Nucleus accumbens (tissue), 56 donors: ENCODE measurements at places on chromosomes 1 and 21.
A peak's percentile ranks its signal among the peaks of the same experiment; 100 is the strongest.

DNA sequence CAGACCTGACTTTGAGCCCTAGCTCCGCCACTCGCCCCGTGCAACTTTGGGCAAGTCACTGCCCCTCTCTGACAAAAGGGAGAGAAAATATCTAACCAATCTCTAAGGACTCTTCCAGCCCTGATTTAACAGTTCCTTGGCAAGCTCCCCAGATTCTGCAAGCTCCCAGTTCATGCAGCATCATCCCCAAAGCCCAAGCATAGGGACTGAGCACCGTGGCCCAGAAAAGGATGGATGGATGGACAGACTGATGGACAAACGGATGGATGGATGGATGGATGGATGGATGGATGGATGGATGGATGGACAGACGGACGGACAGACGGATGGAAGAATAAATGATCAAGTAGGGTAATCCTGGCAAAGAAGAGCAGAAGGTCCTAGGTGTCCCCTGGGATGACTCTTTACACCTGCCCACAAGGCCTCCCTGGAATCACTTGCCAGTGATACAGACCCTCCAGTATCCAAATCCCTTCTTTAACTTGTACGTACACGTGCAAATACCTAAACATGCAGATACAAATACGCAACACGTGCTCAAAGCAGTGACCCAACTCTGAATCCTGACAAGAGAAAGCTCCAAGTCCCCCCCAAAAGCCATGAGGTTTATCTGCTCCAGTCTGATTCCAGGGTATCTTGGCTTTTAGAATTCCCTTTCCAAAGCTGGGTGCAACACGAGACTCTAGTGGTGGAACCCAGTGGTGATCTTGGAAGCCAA is 16.0 kb downstream of the IFFO2 start:
- no peak for DNase-seq

DNA sequence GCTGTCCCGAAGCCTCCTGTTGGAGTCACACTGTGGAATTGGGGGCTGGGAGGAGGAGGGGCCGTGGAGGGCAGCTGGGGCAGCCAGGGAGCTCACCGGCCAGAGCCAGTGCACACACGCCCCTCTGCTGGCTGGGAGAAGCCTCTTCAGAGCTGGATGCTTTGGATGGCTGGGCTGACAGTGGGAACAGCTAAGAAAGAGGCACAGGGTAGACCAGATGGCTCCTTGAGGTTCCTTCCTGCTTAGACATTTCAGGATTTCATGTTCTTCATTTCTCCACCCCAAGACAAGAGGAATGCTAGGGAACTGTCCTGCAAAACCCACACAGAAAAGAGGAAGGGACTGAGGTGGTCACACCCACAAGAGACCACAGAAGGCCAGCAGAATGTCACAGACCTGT is 254.8 kb upstream of the VAMP3 start:
- no peak for DNase-seq

GRCh38 chr21:16519036-16519435 is 789.3 kb downstream of the USP25 start:
- no peak for DNase-seq

DNA sequence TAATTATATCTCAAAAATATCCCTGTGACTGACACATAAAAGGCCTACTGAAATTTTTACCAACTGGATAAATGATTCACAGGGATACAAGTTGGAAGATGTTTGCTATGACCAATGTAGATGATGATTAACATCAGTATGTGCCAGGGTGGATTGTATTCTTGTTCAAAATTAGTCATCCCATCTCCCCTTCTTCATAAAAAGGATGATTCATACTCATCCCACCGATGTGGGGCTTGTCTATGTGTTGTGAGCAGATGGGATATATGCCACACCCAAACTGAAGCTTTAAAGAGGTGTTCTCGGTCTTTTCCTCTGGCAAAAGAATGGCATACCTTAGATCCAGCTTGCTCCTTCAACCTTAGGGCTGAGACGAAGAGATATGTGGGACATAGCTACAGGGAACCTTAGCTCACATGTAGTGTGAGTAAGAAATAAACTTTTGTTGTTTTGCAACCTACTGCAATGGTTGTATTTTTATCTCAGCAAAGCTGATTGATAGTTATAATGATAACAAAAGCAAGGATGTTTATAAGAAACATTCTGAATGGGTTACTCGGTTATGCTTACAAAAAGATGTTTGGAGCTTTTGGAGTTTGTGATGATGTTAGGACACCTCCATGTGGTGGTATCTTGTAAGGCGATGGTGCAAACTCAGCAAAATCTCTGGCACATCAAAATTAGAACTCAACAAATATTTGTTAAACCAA is 29.4 kb downstream of the SPATA17 start:
- DNase-seq, result no peak

DNA sequence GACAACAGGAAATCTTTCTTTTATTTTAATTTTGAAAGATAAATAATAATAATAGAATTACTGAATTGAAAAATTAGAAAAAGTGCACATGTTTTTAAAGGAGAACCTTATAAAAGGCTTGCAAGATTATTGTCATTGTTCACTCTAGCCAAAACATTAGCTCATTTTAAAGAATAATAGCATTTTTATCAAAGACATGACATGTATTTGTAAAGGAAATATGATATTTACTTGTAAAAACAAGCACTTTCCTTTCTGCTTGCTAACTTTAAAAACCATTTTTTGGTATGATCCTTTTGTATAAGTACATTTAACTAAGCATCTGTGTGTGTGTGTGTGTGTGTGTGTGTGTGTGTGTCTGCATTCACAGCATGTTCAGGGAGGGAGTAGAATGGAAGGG is 156.3 kb upstream of the C1orf87 start:
- no peak for DNase-seq

- DNase-seq, result no peak
Observed at GRCh38 chr1:162554258-162554657, 7.3 kb upstream of the UAP1 start.

DNA sequence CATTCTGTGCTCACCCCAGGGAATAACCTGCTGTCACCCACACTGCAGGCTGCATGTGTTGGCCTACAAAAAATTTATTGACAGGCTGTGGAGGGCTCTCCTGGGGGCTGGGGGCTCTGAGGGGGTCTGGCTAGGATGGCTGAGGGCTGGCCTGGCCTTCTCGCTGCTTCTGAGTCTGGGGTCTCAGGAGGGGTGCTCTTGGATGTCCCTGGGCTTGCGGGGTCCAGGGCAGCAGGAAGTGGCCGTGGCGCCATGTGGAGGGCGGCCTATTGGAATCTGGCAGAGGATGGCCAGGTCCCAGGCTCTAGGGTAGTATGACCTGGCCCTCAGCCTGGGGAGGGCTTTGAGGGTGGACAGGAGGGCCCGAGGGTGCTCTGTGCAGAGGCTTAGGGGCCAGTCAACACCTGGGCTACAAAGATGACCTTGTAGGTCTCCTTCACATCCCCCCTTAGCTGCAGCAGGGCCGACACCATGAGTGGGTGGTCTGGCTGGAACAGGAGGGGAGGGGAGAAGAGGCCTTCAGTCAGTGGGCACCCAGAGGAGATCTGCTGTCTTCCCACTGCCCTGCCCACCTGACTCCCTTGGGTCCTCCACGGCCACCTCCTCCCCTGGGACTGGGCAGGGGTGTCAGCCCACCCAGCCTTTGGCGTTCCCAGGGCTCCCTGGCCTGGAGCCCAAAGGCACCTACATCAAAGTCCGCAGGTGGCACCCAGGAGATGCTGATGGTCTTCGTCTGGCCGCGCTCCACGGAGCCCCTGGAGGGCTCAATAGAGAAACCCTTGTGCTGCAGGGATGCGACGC is 3.0 kb upstream of the TMEM52 start:
- no peak for DNase-seq

DNA sequence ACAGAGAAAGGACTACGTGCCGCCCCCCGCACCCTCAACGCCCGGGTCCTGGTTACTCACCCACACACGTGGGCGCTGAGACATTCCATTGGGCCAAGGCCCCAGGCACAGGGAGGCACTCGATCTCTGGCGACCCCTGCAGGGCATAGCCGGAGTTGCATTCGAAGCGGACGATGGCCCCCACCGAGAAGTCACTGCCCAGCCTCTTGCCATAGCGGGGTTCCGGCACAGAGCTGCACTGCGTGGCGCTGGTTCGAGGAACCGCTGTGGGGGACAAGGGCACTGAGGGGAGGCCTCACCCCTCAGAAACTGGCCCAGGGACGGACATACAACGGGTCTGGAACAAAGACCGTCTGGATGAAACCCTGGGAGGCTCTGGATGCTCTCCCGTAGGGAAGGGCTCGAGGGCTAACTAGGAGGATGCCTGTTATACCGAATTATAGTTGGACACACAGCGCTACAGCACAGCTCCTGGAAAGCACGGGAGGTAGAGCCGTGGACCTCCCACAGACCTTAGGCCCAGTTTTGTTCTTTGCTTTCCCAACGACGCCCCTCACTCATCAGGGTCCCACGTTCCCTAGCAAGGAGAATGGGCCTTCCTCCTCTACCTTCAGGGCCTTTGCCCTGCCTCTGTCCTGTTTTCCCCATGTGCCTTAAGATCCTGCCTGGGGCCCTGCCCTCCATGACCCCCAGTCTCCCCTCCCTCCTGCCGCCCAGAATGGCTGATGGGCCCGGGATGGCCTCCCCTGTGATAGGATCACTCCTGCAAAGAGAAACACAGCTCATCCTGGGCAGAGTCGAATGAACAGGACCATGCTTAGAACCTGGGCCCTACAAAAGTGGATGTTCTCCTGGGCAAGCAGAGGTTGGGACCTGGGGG is 152.8 kb downstream of the ZSCAN20 start:
- no peak for DNase-seq

- peak; percentile 8 for DNase-seq
Observed at GRCh38 chr1:156295391-156295947, at the start of gene GLMP. Gene GLMP (minus strand): TSS chr1:156295679. CDS start chr1:156295645, 34 bp downstream.

GRCh38 chr1:60847391-60847790 is 235.0 kb upstream of the NFIA start:
- DNase-seq, result no peak

DNA sequence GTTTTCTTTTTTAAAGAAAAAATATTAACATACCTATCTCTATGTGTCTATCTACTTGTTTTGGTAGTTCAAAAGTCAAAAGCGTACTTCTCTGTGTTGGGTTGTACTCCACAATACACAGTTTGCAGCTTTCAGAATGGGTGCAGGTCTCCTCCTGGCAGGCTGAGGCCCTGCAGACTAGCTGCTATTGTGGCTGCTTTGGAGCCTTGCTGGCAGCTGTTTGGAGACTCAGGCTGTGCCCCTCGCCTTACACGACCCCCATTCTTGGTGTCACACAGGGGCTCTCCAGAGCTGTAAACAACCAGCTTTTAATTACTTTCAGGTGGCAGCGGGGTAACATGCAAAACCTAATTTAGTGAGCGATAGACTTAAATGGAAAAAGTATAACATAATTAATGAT is 160.4 kb downstream of the DSCAM start:
- DNase-seq, result no peak

DNA sequence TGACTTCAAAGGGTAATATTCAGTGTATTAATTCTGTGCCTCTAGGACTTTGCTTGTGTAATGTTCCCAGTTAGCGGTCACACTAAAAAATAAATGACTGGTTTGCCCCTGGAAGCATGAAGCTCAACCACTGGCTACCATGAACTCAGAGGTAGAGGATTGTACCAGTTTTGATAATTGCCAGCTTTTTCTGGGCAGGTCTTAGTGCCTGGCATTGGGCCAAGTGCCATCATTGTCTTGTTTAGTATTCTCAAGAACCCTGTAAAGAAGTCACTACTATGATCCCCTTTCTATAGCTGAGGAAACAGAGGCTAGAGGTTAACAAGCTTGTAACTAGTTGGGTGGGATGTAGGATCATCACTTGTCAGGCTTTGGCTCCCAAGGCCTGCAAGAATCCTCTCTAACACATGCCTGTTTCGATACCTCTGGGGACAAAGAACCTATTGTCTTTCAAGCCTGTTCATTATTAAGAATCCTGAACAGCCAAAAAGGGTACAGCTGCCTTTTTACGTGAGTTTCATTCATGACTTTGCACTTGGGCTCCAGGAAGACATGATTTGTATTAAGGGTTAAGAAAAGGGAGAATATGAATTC is 121.9 kb upstream of the JUN start:
- DNase-seq, result no peak

GRCh38 chr1:67610450-67610849 is 74.6 kb upstream of the GADD45A start:
- DNase-seq, result no peak

DNA sequence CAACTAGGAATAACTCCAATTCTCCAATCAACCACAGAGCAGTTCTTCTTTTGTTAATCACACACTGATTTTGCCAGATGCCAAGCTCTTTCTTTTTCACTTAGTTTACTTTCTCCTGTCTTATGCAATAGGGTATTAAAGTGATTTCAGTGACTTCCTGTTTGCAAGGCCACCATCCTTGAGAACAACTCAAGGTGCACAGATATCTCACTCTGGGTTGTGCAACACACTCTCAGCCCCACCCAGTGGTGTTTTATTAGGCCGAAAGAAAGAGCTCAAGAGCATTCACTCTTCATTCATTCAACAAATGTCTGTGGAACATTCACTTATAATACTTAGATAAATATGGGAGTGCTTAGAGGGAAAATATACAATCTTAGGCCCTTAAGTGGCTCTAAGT is 352.5 kb downstream of the ZNF326 start:
- DNase-seq, result no peak

- peak; percentile 2 for DNase-seq
Observed at GRCh38 chr1:157580179-157580827, 17.6 kb downstream of the FCRL4 start.

- no peak for DNase-seq
Observed at GRCh38 chr1:5865056-5865455, 127.2 kb downstream of the NPHP4 start.

GRCh38 chr1:145891143-145891542 is 5.5 kb upstream of the ANKRD35 start:
- no peak for DNase-seq

DNA sequence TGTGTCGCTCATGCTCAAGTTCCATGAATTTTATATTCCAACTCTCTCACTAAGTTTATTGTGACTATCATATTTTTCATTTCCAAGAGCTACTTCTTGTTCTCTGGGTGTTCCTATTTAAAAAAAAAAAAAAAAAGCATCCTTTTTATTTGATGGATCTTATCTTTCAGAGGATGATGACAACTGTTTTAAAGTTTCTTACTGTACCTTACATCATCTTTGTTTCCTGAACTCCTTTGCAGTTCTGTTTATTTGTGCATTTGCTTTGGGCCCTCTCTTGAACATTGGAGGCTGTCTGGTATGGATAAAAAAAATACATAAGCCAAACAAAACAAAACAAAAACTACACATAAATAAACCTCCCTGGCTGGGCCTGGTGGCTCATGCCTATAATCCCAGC is 32.1 kb upstream of the FAM20B start:
- no peak for DNase-seq

DNA sequence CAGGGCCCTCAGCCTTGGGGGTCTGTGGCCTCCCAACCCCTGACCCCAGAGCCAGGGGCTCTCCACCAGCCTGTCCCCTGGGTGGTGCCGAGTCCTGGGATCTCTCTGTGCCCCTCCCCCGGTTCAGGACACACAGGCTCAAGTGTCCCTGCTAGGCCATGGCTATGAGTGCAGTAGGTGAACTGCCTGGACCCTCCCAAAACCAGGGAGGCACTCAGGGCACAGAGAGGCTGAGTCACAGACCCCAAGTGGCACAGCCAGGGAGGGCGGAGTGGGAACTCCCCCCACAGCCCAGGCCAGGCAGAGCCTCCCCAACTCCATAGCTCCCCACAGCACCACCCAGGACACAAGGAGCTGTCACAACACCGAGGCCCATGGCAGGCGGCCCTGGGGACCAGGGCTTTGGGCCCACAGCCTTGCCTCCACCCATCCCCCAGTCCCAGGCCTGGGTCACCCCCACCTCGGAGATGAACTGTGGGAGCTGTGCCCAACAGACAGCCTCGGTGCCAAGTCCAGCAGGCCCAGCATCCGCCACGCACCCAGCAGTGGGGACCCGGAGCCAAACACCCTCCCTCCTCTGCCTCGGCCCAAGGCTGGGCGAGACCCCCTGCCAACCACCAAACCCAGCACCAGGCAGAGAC is 3.2 kb downstream of the DVL1 start:
- DNase-seq, result no peak
